ENCODE measurements at places on chromosomes 11 and 22.

- DNase-seq: no peak
Observed at GRCh38 chr11:101738452-101738851, 154.6 kb upstream of the TRPC6 start.

- DNase-seq: peak; percentile 87
Observed at GRCh38 chr11:64846998-64847666, 2.7 kb upstream of the CDC42BPG start.

GRCh38 chr11:72626414-72626936 lies 47.7 kb downstream of the PDE2A start:
- DNase-seq: no peak

- DNase-seq: no peak
Observed at GRCh38 chr11:65558002-65558929, at the start of gene LTBP3. Gene LTBP3 (minus strand): TSS chr11:65558359. CDS start chr11:65557959, 400 bp downstream.

- no peak for DNase-seq
Observed at GRCh38 chr11:93905384-93905783, 55.0 kb upstream of the VSTM5 start.

DNA sequence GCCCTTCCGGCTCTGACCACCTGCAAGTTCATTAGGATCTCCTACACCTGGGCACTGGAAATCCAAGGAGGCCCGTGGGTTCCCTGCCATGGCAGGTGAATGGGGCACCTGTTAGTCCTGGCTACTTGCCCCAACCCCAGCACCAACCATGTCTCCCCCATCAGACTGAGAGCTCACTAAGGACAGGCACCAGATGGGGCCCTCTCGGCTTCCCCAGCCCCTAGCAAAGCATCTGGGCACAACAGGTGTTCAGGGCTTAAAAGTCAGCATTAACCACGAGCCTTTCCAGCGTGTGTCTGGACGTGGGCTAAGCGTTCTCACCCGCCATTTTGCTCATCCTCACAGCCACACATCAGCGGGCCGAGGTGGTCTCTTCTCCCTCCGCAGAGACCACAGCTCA lies 2.2 kb downstream of the SULT4A1 start:
- DNase-seq: no peak

DNA sequence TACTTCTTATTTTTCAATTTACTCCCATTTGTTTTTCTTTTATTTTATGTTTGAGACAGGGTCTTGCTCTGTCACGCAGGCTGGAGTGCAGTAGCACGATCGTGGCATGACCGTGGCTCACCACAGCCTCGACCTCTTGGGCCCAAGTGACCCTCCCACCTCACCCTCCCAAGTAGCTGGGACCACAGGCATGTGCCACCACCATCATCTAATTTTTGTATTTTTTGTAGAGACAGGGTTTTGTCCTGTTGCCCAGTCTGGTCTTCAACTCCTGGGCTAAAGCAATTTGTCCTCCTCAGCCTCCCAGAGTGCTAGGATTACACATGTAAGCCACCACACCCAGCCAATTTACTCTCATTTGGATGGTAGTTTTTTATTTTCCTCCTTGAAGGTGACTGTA lies 679.3 kb upstream of the CCDC179 start:
- no peak for DNase-seq

DNA sequence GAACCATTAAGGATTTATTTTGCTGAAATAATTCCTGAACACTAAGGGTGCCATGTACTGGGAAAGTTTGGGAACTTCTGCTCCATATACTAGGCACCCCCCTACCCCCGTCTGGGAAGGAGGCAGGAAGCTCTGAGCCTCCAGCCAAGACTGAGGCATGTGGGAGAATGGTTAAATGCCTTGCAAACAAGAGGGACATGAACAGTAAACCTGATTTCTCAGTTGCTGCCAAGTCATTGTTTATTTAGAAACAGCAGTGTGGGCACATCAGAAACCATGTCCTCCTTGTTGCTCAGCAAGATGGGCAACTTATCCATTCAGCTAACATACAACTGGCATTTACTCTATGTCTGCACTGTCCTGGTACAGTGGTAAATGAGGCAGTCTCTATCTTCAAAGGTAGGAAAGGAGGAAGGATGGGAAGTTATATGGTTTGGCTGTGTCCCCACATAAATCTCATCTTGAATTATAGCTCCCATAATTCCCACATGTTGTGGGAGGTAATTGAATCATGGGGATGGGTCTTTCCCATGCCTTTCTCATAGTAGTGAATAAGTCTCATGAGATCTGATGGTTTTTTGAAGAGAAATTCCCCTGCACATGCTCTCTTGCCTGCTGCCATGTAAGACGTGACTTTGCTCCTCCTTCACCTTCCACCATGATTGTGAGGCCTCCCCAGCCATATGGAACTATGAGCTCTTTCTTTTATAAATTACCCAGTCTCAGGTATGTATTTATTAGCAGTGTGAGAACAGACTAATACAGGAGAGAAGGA lies 459.1 kb downstream of the MIAT start:
- DNase-seq: no peak
